ENCODE measurements at places on chromosomes 12 and 14.

DNA sequence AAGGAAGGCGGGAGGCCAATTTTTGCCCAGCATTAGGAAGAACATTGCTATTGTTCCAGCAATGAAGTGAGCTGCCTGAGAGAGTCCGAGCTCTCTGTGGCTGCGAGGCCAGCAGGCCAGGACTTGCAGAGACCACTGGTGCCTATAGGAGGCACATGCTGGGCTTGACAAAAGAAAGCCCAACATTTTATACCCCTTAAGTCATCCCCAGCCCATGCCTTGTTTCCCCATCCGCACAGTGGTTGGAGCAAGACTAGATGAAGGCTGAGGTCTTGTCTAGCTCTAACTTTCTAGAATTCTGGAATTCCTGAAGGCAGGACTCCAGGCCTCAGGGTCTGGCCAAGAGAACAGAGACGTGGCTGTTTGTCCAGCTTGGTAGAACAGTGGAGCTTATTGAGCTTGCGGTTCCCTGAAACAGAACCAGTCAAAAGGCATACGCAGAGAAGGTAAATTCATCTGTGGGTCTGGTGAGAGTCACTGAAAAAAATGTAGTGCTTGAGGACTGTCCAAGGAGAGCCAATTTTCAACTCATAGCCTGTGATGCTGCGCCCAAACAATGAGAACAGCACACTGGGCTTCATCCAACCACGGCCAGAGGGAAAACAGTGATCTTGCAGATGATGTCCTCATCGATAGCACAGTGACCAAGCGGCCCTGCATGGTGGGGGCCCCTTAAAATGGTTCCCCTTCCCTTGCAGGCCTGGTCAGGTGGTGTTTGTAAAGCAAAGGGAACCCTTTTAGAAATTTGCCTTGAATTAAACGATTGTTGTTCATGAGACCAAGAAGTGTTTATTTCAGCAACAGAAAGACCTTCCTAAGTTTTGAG lies 27.1 kb upstream of the COL2A1 start:
- DNase-seq = no peak

GRCh38 chr14:103519043-103519836 lies 3.4 kb downstream of the CKB start:
- no peak for DNase-seq

- DNase-seq = no peak
These were observed 421.1 kb downstream of the DPF3 start for GRCh38 chr14:72472845-72473244.

DNA sequence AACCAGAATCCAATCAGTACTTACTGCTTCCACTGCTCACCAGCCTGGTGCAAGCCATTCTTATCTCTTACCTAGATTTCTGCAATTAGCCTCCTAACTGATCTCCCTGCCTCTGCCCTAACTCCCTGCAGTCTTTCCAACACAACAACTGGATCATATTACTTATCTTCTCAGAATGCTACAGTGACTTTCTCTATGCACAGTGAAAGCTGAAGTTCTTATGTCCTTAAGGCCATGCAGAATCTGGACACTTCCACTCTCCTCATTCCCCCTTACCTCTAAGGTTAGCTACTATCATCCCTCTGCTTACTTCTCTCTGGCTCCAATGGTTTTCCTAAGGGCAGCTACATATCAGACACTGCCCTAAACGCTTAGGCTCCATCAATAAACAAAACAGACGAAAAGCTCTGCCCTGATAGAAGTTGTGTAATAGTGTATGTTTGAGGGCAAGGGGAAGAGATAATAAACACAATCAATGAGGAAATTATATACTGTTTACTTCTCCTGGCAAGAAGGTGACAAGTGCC lies 4.0 kb downstream of the KTN1 start:
- no peak for DNase-seq

DNA sequence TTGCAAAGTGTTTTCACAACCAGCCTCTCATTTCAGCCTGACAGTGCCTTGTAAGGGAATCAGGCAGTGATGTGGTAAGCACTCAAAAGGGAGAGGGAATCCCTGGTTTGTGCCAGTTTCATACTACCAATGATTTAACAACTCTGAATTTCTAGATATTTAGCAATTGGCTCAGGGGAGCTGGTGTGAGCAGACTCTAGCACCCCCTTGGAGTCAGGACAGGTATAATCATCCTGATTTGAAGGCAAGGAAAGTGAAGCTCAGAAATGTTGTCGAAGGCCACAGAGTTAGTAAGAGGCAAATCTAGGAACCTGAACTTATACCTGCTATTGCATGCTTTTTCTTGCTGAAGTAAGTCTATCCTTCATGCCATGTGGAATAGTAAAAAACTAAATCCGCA lies 63.1 kb upstream of the DACT1 start:
- no peak for DNase-seq

- DNase-seq = no peak
These were observed 2.4 kb downstream of the ACVR1B start for GRCh38 chr12:51953864-51954263.

DNA sequence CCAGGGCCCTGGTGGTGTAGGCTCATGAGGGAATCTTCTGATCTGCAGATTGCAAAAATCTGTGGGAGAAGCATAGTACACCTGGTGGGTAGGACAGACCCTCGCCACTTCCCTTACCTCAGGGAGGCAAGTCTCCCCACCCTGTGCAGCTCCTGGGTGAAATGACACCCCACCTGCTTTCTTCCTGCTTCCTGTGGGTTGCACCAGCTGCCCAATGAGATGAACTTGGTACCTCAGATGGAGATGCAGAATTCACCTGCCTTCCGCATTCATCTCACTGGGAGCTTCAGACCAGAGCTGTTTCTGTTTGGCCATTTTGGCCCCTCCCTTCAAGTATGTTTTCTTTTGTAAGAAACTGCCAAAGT lies 4.7 kb downstream of the CLEC2D start:
- no peak for DNase-seq

DNA sequence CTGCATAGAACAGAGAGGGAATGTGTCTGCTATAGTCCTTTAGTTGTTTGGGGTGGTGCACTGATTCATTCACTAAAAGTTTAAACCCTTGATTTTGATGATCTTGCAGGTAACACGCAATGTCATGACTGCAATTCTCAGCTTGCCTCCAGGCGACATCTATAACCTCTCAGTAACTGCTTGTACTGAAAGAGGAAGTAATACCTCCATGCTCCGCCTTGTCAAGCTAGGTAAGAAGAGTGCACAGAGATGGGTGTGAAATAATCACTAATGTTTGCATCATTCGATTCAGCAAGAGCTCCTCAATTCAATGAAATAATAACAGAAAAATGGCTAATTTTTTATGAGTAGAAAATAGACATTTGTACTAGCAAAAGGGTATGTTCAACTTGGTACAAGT lies 203.7 kb downstream of the PTPRO start:
- DNase-seq = no peak

DNA sequence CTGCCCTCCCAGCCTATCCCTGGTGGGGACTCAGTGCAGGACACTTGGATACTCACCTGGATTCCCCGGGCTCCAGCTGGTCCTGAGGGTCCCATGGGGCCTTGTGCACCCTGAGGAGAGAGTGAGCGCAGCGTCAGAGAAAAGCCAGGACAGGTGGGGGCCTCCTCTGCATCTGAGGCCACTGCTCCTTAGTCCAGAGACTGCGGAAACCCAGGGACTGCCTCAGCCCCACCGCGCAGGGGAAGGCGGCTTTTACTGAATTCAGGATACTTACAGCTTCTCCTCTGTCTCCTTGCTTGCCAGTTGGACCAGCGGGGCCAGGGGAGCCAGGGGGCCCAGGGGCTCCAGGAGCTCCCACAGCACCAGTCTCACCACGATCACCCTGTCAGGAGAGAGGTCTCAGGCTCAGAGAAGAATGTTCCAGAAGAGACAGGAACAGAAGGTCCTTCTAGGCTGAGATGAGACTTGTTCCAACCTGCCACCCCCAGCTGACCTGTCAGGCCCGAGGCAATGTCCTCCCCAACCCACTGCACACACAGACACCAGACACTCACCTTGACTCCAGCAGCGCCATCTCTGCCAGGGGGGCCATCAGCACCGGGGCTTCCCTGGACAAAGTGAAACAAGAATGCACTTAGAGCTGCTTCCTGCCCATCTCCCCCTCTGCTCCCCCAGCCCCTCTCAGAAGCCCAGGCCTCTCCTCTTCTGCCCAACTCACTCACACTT lies 13.8 kb downstream of the TMEM106C start:
- no peak for DNase-seq

GRCh38 chr14:85601690-85602089 lies 71.7 kb downstream of the FLRT2 start:
- DNase-seq = no peak

- DNase-seq = no peak
These were observed 71.7 kb downstream of the IGF1 start for GRCh38 chr12:102408487-102409297.

DNA sequence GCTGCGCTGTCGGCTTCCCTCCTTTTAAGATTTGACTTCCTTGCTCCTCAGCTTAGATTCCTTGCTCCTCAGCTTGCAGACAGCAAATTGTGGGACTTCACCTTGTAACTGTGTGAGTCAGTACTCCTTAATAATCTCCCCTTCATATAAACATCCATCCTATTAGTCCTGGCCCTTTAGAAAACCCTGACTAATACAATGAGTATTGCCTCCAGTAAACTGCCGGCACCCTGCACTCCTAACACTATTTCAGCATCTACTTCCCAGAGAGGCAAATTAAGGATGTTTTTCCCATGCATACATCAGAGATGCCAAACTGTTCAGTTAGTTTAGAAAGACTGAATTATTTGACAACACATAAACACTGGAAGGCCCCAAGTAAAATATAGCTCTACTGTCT lies 611.3 kb upstream of the TMEM132C start:
- DNase-seq = no peak

GRCh38 chr12:16857456-16857923 lies 251.5 kb upstream of the LMO3 start:
- DNase-seq = no peak

DNA sequence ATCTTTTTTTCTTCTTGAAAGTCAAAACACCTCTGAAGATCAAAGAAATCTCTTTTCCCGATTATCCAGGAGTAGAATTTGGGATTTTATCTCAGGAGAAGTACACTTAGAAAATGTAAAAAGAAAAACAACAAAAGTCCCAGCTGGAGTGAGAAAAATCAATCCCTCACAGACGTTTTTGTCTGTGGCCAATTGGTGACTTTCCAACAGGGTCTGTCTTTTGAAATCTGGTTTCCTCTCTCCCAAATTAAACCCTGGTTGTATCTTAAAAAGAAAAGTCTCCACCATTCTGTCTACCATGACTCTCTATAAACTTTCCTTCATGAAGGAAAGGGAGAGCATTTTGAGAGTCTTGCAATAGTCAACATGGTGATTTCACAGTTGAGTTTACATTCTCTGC lies 88.1 kb downstream of the DACT1 start:
- DNase-seq = no peak

- DNase-seq = no peak
These were observed 7.8 kb downstream of the PRPF39 start for GRCh38 chr14:45091710-45092109.

DNA sequence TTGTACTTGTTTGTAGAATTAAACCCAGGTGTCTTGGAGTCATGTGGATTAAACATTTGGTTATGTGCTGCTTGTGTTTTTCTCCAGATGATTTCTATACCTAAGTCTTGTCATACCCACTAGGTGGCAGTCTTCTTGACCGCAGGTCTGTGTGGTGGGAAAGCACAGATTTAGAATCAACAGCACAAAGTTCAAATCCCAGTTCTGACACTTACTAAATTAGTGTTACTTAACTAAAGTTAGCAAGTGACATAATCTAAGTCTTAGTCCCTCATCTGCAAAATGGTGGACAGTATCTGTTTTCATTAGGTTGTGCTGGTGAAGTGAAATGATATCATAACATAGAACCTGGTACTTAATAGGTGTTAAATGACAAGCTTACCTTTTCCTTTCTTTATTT lies 151.0 kb upstream of the ARHGAP5 start:
- DNase-seq = no peak

DNA sequence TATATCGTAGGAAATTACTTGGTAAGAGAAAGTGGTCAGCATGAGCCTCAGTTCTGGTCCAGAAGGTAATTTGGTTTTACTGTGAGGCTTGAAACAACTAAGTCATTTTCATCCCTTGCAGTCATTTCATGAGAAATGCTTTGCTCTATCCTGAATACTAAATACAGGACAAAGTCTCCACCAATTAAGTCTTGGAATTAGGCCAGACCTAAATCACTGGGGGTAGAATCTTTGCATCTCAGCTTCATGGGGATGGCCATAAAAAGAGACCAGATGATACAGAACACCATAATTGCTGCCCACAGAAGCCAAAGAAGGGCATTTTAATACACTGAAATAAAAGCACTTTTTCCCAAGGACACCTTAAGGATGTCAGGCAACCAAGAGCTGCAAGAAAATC lies 277.9 kb upstream of the DCN start:
- no peak for DNase-seq
